ENCODE measurements at places on chromosomes 7 and 10.

- DNase-seq: peak; percentile 42
Measured at GRCh38 chr7:70856901-70857630, 274.9 kb upstream of the GALNT17 start.

- peak; percentile 86 for DNase-seq
Measured at GRCh38 chr7:2114052-2114451, 118.7 kb downstream of the MAD1L1 start.

DNA sequence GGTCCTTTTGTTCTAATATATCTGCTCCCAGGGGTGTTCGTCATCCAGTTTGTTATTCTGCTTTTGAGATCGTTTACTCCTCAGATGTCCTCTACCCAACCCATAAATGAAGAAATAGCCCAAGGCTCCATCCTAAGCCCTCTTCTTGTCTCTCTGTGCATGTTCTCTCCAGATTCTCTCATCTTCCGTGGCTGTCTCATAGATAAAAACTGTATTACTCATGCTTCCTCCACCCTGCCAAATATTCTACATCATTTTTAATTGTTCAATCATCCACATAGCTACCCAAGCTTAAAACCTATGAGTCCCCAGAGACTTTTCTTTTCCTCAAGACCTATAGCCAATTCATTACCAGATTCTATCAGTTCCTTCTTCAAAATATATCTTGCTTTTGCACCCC lies 44.9 kb downstream of the CAV1 start:
- peak; percentile 99 for DNase-seq

- no peak for DNase-seq
Measured at GRCh38 chr7:147833970-147834369, 756.6 kb upstream of the C7orf33 start.

DNA sequence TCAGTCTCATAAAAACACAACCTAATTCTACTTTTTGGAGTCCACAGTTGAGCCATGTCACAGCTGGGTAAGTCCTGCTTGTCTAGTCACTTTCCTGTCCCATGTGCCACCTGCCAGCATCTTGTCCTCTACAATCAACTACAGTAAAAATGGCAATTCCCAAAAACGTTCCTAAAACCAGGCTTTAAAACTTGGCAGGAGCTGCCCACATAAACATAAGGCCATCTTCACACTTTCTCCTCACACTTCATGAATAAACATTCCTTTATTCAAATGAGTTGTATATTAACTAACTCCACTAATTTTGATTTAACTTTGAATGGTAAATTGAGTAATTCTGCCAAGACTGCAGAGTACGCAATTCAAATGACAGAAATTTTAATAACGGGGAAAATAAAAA lies 49.5 kb downstream of the SFMBT2 start:
- no peak for DNase-seq

DNA sequence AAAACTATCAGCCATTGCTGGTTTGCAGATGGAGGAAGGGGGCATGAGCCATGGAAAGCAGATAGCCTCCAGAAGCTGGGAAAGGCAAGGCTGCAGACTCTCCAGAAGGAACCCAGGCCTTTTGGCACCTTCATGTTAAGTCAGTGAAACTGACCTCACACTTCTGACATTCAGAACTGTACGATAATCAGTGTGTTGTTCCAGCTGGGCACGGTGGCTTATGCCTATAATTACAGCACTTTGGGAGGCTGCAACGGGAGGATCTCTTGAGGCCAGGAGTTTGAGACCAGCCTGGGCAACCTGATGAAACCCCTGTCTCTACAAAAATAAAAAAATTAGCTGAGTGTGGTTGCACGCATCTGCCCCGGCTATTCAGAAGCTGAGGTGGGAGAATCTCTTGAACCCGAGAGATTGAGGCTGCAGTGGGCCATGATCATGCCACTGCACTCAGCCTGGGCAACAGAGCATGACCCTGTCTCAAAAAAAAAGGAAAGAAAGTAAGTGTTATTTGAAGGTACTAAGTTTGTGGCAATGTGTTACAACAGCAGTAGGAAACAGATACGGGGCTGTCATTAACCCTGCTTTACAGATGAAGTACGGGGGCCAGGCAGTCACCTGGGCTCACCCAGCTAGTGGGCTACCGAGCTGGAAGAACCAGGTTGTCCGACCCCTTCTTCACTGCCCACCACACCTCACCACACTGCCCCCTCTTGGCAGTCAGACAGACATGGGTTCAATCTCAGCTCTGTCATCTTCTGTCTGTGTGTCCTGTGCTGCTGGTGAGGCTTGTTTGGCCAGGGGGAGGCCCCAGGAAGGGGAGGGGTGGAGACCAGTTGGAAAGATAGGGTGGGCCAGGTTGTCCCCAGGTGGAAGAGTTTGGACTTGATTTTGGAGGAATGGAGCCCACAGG lies 18.3 kb downstream of the CHST3 start:
- no peak for DNase-seq

DNA sequence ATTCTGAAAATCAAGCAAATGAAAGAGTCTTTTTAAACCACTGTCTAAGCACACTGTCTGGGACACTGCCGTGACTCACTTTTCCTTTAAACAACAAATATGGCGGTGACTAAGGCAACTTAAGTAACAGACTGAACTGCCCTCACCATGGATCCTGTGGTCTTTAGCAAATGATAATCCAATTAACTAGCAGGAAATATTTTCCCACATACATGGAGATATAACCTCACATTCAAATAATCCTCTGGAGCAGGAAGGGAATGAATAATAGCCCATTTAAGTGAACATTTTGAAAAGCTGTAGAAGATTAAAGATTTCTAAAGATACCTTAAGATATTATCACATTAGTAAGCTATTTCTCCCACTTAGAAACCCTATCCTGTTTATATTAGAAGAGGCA lies 40.3 kb upstream of the LRRC17 start:
- peak; percentile 98 for DNase-seq

GRCh38 chr10:60614363-60614762 lies 163.9 kb upstream of the CDK1 start:
- no peak for DNase-seq

DNA sequence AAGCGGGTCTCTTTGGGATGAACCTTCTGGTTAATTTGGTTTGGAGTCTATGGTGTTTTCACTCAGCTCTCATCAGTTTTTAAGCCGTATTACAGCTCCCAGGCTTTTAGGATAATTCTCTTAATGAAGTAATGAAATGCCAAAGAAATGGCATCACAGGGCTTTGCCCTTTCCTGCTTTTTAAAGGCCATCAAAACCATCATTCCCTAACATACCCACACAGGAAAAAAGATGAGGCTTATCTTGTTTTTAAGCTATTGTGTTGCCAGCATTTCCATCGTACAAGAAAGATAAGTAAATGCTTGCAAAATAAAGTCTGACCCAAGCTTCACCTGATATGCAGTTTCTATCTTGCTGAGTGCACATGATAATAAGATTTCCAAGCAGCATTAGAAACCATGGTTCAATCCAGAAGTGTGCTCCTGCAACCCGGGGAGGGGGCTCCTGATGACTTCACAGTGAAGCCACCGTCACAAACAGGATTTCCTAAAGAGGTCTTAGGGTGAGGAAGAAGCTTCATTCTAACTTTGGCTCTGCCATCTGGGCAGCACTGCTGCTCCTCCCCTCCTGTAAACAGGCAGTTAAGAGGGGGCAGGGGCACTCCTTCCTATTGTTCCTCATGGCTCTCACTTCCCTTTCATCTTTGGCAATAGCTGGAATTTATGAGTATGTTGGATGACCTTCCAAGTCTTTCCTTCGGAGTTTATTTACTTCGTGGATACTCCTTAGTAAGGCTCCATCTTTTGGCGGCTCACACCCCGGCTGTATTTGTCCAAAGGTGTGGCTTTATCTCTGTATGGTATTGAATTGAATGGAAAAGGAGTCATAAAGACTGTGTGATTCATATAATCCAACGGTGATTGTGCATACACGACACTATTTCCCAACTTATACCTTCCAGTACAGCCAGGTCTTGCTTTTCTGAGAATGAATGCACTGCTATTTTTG lies 55.2 kb upstream of the FAM133B start:
- DNase-seq: no peak

DNA sequence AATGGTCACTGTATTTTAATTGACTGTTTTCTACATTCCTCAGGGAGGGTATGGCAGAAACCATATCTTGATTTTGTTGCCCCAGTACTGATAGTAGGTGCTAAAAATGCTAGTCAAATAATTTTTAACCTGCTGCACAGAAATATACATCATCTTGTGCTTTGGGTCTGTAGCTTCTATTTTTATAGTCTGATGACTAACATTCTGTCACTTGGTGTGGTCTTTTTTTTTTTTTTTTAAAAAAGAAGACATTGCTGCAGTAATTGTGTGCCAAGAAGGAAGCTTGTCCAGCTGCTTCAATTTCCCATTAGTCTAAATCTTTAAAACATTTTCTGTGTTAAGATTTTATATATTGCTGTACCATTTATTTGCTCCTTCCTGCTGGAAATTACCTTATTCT lies 83.6 kb downstream of the ICA1 start:
- no peak for DNase-seq

GRCh38 chr7:124532166-124532565 lies 233.4 kb downstream of the GPR37 start:
- peak; percentile 59 for DNase-seq

DNA sequence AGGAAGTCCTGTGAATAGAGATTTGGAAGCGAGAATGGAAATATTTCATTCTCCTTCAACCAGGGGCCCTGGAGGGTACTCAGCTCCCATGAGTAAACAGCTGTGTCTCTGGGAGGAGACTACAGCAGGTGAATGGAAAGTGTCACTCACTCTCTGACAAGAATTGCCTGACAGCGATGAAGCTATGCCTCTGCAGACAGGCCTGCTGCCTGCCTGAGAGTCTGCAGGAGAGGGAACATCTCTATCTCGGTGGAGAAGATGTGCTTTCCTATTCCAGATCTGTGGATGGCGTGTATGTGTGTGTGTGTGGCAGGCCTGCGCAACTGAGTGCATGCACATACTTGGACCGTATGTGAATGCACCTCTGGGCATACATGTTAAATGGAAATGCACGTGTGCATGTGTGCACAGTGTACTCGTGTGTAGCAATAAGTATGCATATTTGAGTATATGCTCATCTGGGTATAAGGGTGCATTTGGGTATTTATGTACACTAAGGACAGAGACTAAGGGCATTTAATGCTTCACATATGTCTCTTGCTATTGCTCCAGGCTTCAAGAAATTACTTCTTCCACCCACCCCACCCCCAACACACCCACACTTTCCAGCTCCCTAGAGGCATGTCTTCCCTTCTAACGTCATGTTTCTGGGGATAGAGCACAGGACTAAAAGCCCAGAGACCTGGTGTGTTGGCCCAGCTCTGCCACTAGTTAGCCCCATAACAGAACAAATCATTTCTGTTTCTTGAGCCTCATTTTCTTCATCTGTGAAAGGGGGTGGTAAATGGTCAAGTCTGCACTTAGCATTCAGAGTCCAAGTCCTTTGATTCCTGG lies 4.6 kb upstream of the ADCYAP1R1 start:
- DNase-seq: no peak

GRCh38 chr10:91198781-91199180 lies 21.7 kb upstream of the PCGF5 start:
- DNase-seq: peak; percentile 77

DNA sequence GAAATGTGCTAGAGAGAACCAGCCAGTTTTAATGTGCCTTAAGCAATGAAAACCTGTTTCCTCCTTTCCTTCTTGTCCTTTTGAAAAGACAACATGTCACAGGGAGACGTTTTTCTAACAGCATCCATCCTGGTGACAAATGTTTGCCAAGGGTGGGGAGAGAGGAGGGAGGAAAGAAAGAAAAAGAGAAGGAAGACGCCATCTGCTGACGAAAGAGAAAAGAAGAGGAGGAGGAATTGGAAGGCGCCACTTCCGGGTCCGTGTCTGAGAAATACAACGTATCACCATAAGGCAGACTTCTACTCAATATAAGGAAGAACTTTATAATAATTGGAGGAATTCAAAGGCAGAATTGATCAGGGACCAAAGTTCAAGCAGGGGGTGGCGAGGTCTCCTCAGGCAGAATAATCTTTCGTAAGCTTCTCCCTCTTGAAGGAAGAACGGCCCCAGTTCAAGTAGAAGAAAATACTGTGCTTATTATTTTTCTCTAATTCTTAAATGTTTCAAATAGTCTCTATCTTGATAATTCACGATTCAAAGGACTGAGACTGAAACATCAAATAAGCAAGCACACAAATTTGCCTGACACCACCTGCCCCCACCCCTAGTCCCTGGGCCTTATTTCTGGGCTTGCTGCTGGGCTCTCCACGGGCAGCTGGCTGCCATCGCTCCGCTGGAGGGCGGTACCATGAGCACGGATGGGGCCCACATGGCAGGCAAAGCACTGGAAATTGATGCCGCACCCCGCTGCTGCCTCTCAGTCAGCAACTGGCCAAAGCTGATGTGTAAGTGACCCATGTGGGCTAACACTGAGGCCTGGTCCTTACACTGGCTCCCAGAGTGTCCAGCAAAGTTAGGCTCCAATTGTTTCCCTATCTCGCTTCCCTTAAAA lies 273.7 kb upstream of the KLF14 start:
- peak; percentile 89 for DNase-seq

DNA sequence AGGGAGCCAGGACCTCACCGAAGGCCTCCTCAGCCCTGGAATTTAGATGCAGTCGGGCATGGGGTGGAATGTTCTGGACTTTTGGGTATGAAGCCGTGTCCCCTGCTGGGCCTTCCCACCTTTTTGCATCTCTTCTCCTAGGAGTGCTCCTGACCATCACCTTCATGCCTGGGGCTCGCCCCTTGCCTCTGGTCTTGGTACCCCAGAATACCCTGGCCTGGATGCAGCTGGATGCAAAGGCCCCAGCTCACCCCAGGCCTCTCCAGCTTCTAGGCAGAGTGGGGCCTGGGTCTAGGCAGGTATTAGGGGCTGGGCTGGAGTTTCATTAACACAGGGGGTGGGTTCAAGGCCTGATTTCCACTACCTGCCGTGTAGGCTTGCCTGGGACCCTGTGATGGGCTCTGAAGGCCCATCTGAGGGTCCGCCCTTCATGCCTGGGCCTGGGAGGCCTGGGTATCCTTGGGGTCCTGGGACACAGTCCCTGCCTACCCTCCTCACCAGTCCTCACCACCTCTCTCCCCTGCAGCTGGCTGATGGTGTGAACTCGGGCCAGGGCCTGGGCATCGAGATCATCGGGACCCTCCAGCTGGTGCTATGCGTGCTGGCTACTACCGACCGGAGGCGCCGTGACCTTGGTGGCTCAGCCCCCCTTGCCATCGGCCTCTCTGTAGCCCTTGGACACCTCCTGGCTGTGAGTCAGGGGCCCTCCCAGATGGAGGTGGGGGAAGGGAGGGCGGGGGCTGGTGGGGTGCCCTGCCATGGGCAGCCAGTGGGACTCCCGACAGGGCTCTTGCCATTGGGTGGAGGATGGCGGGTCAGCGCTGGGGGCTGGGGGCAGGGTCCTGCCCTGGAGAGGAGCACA lies 10.1 kb downstream of the AQP1 start:
- no peak for DNase-seq

Data from EH (cell line).